Fibroblast of skin of right biceps (primary cell): ENCODE measurements at places on chromosomes 1 and 21.

DNA sequence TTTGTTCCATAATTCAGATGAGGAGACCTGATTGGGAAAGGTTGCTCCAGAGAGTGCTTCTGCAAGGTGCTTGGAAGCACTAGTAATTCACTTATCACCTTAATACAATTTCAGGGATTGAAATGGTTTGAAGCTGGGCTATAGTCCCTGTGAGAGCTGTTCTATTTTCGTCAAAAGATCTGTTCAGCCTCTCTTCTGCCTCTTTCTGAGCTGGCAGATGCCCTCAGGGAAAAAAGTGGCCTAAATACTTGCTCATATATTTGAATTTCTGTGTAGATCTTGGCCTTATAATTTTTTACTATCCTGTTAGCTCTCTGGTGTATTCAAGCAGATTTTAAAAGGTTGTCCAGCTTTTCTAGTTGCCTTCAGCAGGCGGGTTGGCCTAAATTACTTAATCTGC, 22.3 kb downstream of the C1orf146 start:
- DNase-seq = no peak

GRCh38 chr1:245641384-245641783, 486.6 kb downstream of the KIF26B start:
- DNase-seq = no peak

DNA sequence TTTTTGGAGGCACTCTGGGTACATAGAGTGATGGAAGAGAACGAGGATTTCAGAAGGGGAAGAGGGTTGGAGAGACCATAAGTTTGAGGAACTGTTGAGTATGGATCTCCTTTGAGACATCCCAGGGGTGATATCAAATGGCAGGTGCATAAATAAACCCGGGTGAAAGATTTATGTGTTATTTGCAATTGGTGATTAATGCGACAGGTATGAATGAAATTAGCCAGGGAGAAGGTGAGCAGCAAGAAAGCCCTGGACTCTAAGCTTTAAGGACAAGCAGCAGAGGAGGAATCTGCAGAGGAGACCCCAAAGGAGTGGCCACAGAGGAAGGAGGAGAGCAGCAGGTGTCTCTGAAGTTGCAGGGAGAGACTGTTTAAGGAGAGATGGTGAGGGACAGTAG, 8.8 kb upstream of the REN start:
- DNase-seq = no peak

GRCh38 chr1:62224182-62224581, 29.5 kb downstream of the L1TD1 start:
- DNase-seq = no peak

- DNase-seq = peak; percentile 79
These were observed 23.6 kb upstream of the DNM3 start for GRCh38 chr1:171817511-171818265.

- peak; percentile 9 for DNase-seq
These were observed 10.9 kb upstream of the GNL2 start for GRCh38 chr1:37606481-37607263.

DNA sequence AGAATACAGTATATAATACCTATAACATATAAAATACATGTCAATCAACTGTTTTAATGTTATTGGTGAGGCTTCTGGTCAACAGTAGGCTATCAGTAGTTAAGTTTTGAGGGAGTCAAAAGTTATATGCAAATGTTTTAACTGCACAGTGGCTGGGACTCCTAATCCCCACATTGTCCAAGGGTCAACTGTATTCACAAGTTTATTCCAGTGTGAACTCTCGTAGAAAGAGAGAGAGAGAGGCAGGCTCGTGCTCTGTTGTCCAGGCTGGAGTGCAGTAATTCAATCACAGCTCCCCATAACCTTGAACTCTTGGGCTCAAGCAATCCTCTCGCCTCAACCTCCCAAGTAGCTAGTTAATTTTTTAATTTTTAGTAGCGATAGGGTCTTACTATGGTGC, 66.0 kb downstream of the NRIP1 start:
- no peak for DNase-seq

DNA sequence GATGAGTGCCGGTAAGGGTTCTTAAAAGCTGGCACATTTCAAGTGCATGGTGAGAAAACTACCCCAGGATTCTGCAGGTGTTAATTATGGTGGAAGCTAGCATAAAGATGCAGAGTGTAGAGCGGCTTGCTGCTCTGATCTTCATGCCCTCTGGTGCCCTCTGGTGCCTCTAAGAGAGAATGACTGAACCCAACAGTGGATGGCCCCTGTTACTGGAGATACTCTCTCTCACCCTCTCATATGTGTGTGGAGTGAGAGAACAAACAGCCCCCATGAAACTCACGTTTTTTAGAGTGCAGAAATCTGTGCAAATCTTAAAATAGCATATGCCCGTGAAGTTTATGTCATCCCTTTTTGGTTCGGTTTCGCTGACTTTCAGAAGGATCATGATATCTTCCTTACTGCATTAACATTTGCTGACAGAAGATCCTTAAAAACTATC, 90.0 kb downstream of the GRIK1 start:
- peak; percentile 57 for DNase-seq

- DNase-seq = peak; percentile 24
These were observed 750 bp downstream of the RHOU start for GRCh38 chr1:228735871-228736586.

DNA sequence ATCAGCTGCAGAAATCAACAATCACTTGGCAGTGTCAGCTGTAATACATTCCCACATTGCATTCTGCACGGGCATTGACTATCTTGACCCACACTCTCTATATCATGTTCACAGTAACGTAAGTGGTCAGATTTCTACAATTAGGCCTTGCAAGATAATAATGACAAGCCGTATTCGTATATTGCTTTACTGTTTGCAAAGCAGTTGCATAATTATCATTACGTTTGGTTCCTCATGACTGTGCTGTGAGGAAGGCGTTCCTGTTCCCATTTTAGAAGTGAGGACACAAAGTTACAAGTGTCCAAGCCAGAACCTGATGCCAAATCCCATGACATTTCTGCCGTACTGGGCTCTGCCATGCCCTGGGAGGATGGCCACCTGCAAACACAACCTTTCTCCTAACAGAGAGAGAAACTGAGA, 53.5 kb upstream of the TARBP1 start:
- no peak for DNase-seq

- DNase-seq = no peak
These were observed 4.0 kb upstream of the CSF3R start for GRCh38 chr1:36486439-36487335.

DNA sequence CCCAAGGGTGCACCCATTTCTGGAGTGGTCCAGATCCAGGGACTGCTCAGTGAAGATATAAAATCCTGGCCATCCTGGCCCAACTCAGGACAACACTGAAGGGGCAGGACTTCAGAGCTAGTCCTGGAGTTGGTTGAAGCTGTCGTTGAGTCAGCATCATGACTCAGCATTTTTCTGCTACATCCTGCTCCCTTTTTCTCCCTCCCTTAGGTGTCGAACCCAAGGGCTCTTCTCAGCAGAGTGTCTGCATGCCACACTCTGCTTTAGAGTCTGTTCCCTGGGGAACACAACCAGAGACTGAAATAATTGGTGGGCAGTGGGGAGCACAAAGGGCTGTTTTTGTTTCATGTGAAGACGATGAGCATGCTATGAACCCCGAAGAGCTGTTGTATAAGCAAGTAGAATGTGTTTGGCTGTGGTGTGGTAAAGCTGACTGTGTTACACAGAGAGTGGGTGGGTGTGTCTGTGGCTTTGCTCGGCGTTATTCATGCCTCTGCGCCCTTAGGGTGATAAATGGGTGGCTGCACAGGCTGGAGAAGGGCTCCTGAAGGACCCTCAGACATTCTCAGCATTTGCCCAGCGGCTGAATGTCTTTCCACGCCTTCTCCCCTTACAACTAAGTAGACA, 167.2 kb downstream of the CYYR1 start:
- peak; percentile 91 for DNase-seq

DNA sequence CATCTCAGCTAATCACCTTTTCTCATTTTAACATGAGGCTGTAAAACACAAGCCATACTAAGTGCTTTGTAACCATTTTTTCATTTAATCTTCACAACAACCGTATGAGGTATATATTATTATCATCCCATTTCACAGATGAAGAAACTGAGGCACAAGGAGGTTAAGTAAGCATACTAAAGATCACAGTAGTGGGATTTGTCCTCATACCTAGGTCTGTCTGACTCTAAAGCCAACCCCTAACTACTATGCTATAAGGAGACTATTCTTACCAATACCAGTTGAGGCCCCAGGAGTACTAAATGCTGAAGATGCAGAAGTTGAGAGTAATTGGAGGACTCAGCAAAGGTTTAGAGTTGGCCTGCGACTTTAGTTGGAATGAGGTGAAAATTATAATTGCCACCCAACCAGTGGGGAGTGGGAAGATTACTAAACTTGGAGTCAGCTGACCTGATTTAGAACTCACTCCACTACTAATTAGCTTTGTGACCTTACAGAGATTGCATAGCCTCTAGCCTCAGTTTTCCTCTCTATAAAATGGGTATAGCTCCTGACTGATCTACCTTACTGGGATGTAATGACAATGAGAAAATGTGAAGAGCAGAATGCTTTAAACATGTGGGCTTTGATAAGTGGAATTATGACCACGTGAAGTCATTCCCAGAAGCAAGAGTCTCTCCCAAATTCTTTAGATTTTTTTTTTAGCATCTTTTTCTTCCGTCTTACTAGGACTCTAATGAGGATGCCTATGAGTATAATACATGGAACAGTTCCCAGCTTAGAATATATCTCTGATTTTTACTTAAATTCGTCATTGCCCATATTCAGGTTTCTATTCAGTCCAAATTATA, 85.8 kb upstream of the IPO9 start:
- DNase-seq = peak; percentile 77

DNA sequence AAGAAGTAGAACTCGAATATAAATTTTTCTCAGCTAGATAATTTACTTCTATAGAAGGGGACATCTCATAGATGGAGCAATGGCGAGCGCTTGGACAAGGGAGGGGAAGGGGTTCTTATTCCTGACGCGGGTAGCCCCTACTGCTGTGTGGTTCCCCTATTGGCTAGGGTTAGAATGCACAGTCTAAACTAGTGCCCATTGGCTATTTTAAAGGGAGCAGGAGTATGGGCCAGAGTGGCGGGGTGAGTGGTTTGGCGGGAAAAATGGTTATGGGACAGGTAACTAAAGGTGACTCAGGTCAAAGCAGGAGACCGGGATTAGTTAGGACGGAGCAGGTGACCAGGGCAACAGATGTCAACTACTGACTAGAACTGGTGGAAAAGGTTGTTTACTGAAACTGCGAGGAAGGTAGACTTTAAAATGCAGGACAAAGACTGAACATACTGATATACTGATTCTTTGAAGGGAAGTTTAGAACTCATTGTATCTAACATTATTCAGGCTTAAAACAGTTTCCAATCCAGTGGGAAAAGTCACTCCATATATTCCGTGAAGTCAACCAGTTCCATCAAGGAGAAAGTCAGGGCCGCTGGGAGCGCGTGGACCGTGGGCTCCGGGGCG, 940 bp upstream of the ATAD3A start:
- peak; percentile 35 for DNase-seq
